Esophagus squamous epithelium (tissue), 5 donors: ENCODE measurements at places on chromosomes 7 and 10. TPM values are rescaled to one million over a fixed set of nuclear protein-coding genes. Genes with fewer than 3 reads are reported as not detected.

GRCh38 chr10:43855667-43856210 is 207.1 kb upstream of the ZNF32 start:
- no peak for DNase-seq

GRCh38 chr10:112843623-112844022 is 106.4 kb upstream of the TCF7L2 start:
- DNase-seq, result no peak

GPER1 gene
- 2.3 TPM for total RNA-seq

GRCh38 chr7:26556061-26556881 is 264.6 kb downstream of the SNX10 start:
- DNase-seq, result no peak

ZNF32 gene
- total RNA-seq, result 14.7 TPM

EPO gene
- not detected for total RNA-seq

GRCh38 chr7:90180649-90181048 is 26.4 kb downstream of the STEAP1 start:
- DNase-seq, result no peak

ZNF3 gene
- total RNA-seq, result 10.5 TPM

GRCh38 chr7:2863461-2864066 is 19.5 kb upstream of the GNA12 start:
- DNase-seq, result peak; percentile 37

WDR86 gene
- total RNA-seq, result 0.80 TPM

- DNase-seq, result no peak
These were observed 57.6 kb downstream of the USP6NL start for GRCh38 chr10:11553773-11554381.

DNA sequence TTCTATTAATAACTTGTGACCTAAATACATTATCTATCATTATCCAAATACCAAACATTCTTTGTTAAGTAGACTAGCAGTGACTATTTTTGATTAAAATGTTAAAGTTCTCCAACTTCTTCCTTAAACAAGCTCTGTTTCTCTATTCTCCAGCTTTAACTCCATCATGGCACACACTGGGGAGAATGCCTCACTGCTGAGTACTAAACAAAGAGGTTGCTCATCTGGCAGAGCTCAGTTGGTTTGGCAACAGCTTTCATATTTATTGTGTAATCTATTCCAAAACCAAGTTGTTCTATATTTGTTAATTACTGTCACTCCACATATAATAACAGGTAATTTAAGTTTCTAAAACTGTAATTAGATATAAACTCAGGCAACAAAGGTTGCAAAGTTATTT is 89.6 kb downstream of the USP6NL start:
- no peak for DNase-seq

GRCh38 chr10:58919927-58920654 is 256.4 kb upstream of the PHYHIPL start:
- no peak for DNase-seq

FAM25C gene
- total RNA-seq, result not detected

GRCh38 chr10:43939939-43940820 is 291.5 kb upstream of the ZNF32 start:
- no peak for DNase-seq
